ENCODE measurements at places on chromosomes 7 and 10.

- DNase-seq: no peak
Measured at GRCh38 chr7:14446829-14447228, 455.7 kb downstream of the DGKB start.

- DNase-seq: no peak
Measured at GRCh38 chr10:112989826-112990225, 39.8 kb downstream of the TCF7L2 start.

DNA sequence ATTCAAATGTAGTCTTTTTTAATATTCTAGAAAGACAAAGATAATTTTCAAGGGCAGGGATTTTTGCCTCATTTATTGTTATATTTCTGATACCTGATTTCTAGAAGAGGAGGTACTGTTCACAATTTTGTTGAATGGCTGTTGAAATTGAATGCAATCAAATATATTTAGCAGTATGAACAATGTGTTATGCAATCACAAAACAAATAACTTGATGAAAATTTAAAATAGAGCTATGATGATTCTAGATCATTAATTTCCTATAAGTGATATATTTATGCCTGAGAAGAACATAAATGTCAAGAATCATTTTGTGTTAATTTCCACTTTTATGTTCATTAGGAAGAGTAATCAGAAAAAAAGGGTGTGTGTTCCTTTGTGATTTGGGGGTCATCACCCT, 114.6 kb upstream of the CNTNAP2 start:
- no peak for DNase-seq

DNA sequence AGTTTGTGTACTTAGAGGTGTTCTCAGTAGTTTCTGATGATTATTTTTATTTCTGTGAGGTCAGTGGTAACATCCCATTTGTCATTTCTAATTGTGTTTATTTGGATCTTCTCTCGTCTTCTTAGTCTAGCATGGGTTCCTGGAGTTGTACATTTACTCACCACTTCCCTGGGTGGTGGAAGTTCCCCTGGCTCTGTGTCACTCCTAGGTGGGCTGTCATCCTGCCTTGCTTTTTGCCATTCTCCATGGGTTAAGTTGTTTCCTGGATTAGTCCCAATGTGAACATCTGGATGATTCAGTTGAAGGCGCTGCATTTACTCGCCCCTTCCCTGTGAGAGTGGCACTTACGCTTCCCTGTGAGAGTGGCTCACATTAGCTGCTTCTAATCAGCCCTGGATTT, 48.2 kb downstream of the GSAP start:
- DNase-seq: no peak

GRCh38 chr10:107098326-107098725, 66.2 kb downstream of the SORCS1 start:
- no peak for DNase-seq

DNA sequence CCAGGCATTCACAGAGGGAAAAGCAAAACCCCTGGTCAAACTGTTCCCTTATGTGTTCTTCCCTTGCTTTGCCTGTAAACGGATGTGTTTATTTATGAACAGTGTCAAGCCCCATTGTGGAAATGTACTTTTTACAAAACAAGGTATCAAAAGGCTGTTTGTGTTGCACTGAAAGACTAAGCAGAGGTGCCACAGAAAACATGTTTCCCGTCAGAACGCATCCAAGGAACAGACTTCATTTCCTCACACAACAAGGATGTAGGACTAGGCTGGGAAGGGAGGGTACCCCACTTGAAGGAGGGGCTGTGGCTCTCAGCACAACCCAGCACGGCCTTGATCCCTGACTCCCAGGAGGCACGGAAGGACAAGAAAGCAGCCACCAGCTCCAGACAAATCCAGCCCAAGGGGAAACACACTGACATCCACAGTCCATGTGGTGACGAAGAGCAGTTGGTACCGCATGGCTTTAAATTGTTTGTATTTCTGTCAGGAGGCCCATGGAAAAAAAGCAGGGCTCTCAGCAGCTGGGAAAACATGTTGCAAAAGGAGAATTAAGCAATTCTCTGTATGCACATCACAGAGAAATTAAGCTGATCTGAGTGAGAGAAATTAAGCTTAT, 85.6 kb downstream of the RNF216 start:
- DNase-seq: no peak

DNA sequence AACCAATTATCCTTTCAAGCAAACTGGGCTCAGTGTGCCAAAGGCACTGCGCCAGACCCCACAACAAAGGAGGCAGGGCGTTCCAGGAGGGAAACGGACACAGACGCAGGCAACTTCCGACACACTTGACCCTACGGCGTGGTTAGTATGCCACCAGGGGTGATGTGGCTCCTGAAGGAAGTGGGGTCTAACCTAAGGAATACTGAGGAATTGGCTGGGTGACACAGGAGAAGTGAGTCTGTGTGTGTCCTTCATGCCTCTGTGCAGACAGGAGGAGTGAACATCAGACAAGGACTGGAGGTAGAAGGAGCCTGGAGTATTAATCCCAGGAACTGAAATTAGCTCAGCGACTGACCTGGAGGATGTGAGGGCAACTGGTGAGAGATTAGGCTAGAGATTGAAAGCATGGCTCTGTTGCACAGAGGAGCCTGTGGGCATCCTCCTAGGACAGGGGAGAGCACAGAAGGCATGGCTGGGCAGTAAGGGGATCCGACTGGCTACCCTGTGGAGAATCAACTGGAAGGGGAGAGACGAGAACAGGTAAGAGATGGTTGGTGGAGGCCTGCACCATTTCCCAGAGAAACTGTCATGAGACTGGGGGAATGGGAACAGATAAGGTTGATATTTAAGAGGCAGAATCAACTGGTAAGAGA, 27.8 kb downstream of the GSDME start:
- DNase-seq: no peak

- DNase-seq: no peak
Measured at GRCh38 chr7:43600056-43600455, 17.1 kb downstream of the STK17A start.

GRCh38 chr10:71045204-71045809, 156.9 kb upstream of the PCBD1 start:
- no peak for DNase-seq

- no peak for DNase-seq
Measured at GRCh38 chr7:158732494-158733219, 28.1 kb upstream of the NCAPG2 start.

- no peak for DNase-seq
Measured at GRCh38 chr10:11026773-11027172, 9.1 kb downstream of the CELF2 start.

- DNase-seq: no peak
Measured at GRCh38 chr10:69181433-69181832, 1.4 kb downstream of the SUPV3L1 start.

GRCh38 chr7:155818154-155818819, 6.0 kb upstream of the SHH start:
- DNase-seq: peak; percentile 37

- no peak for DNase-seq
Measured at GRCh38 chr10:25457552-25457951, 282.8 kb downstream of the GPR158 start.

DNA sequence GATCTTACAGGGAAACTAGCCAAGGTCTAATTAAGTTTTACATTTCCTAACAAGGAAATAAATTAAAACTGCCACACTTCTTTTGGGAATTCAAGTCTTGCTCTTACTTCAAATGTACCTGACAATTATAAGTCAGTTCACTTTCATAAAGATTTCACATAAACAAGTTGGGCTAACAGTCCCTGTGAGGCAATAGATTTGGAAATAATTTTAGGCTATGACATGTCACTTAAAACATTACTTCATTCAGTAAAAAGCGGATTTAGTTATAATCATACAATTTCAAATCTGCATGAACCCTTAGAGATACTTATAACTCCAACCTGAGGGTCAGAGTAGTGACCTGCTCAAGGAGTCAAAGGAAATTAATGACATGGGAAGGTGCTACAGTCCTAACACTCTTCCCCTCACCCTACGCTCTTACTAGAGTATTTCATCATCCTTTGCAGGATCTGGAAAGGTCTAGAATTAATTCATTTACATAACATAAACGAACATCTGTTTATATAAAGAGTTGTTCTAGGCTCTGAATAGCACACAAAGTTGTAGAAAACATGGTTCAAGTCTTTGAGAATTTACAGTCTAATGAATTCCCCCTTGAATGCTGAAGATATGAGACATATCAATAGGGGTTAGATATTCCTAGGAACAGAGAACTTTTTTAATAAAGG, 32.3 kb upstream of the DNAJB12 start:
- no peak for DNase-seq

GRCh38 chr7:102821994-102822747, 73.4 kb downstream of the FAM185A start:
- DNase-seq: no peak

DNA sequence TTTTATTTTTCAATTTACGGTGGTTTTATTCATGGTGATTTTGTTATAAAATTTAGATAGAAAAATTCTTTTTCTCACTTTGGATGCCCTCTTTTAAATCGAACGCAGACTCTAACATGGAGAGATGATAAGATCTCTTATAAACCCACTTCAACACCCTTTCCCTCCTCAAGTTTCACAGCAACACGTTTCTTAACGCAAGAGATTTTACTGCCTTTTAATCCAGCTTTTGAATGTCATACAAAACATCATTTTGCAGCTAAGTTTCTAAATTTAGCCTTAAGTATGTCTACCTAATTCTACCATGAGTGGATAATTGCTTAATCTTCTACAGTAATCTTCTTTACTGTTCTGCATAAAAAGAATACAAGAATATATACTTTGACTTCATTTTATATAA, 70.0 kb downstream of the SEMA3C start:
- DNase-seq: no peak

DNA sequence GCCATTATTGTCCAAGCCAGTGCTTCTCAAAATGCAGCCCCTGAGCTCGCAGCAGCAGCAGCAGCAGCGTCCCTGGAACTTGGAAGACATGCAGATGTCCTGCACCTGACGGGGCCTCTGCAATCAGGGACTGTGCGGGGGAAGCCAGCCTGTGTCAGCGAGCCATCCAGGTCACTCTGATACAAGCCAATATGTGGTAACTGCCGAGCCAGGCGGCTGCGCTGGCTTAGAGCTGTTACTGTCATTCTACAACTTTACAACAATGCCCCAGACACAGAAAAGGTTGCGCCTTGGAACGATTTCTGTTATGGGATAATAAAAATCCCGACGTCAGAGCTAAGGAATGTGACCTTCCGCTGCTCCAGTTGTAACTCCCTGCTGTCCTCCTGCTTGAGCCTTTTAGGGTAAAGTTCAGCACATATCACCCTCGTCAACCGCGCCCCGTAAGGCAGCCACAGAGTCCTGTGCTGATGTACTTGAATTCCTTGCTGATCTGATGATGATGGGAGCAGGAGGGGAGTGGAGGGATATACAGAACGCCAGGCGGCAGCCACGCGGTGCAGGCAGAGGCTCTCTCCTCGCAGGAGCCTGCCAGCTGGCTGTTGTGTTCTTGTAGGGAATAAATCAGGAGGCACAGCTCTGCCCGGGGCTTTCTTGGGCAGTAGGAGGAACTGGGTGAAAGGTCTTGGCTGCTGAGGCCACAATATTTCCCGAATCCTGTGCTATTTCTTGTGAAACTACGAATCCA, 20.0 kb upstream of the CRYGN start:
- DNase-seq: peak; percentile 80

DNA sequence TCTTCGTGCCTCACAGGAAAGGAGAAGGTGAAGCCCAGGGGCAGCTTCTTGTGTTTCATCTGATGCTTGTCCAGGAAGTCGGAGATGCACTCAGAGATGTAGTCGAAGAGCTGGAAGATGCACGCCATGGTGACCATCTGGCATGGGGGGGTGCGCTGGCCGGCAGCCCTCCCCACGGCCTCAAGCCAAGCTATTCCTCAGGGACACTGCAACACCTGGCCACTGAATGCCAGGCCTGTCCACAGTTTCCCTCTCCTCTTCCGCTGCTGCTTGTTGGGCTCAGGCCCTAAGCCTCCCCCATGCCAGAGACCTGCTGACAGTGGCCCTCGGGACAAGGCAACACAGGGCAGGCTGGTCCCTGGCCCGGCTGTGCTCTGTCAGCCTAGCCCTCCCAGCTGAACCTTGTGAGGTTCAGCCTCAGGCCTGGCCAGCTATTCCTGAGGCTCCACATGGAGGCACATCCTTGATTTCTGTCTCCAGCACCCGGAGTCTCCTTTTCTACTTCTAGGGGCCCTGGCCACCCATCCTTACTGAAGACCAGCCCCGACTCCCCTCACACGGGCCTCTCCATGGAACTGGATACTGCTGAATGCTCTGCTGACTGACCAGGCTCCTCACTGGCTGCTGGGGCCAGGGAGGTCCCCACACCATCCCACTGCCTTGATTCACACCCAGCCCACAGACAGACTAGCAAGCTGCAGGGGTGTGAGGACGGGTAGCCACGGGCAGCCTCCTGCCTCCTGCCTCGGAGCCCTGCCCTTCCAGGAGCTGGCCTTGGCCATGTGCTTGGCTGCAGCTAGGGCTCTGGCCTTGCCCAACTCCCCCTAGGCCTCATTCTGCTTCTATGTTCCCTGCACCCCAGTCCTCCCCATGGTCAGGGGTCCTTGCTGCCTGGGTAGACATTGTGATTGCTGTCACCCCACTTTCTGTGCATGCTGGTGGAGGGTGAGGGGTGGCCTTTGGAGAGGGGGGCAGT, 10.1 kb upstream of the MYL7 start:
- DNase-seq: no peak

GRCh38 chr7:43645699-43646226, 62.9 kb downstream of the STK17A start:
- DNase-seq: no peak

DNA sequence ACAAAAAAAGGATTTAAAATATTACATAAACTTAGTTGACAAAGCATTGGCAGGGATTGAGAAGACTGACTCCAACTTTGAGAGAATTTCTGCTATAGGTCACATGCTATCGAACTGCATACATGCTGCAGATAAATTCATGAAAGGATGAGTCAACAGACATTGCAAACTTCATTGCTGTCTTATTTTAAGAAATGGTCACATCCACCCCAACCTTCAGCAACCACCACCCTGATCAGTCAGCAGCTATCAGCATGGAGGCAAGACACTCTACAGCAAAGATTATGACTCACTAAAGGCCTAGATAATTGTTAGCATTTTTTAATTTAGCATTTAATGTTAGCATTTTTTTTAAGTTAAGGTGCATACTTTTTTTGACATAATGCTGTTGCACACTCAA, 73.6 kb downstream of the AGK start:
- DNase-seq: no peak

- no peak for DNase-seq
Measured at GRCh38 chr10:35574924-35575352, 30.2 kb upstream of the GJD4 start.

- DNase-seq: no peak
Measured at GRCh38 chr10:123355748-123356481, 201.7 kb downstream of the BUB3 start.

- DNase-seq: no peak
Measured at GRCh38 chr7:11327633-11328032, 354.0 kb downstream of the PHF14 start.

GRCh38 chr10:7397049-7398035, 13.5 kb downstream of the SFMBT2 start:
- peak; percentile 27 for DNase-seq

GRCh38 chr10:123891144-123892071, at the start of gene CPXM2:
Gene CPXM2 (minus strand): TSS chr10:123891807. CDS start chr10:123891659, 148 bp downstream.
- no peak for DNase-seq
